ENCODE measurements at places on chromosomes 11 and 22.

DNA sequence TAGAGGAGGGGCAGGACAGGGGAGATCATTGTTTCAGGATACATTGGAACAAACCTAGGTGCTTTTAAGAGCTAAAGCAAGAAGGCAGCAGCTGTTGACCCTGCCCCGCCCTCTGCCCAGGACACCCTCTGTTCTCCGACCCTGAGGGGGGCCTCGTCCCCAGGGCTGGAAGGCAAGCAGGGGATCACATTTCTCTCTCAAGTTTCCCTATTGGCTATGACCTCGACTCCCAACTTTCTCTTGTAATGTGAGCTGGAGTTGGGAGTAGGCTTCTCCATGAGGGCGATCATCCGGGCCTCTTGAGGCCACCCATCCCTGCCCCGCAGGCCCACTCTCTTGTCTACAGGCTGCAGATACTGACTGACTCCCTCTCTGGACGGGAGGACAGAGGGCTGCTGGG is 37.7 kb downstream of the DSCAML1 start:
- no peak for DNase-seq

DNA sequence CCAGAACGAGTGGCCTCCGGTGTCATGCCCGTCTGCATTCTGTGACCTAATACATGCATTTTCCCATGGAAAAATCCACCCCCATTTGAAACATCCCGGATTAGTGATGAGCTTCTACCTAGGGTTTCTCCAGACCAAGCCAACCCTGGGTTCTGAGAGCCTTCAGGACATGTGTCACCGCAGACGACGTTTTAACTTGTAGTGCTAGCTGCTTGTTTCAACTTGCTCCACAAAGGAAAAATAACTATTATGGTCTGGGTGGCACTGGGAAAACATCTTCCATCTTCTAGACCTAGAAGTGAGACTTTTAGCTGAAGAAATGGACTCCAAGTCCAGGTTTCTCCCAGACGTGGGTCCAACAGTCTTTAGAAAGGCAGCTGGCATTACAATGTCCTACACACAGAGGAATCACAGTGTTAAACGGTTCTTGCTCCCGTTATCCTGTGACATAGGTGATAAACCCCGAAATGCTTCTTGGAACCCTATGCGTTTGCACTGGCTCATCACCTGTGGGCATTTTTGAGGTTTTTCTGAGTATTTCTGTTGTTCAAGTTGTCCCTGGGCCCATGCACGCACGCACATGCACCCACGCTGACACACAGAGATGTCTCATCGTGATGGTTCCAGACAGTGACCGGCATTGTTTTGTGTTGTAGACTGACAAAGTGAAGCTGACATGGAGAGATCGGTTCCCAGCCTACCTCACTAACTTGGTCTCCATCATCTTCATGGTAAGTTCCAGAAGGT is 46.6 kb upstream of the FADD start:
- DNase-seq = no peak

DNA sequence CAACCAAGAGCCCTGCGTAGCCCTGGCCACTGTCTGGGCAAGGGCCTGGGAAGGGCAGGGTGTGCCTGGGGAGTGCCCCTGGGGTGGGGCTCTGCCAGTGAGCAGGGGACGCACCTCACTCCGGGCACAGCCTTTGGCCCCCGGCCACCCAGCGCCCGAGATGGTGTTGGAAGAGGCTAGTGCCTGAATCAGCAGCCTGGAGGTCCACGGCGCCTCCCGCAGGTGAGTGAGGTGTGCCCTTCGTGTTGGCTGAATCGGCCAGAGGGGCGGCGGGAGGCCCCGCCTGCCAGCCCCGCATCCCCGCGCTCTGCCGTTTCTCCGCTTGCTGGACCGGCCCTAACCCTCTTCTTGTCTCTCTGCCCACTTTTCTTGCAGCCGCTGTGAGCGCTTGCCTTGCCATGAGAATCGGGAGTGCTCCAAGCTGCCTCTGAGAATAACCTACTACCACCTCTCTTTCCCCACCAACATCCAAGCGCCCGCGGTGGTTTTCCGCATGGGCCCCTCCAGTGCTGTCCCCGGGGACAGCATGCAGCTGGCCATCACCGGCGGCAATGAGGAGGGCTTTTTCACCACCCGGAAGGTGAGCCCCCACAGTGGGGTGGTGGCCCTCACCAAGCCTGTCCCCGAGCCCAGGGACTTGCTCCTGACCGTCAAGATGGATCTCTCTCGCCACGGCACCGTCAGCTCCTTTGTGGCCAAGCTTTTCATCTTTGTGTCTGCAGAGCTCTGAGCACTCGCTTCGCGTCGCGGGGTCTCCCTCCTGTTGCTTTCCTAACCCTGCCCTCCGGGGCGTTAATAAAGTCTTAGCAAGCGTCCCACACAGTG is 60.1 kb downstream of the FBLN1 start:
- no peak for DNase-seq

GRCh38 chr11:10414659-10415058 is 40.4 kb upstream of the AMPD3 start:
- peak; percentile 61 for DNase-seq

DNA sequence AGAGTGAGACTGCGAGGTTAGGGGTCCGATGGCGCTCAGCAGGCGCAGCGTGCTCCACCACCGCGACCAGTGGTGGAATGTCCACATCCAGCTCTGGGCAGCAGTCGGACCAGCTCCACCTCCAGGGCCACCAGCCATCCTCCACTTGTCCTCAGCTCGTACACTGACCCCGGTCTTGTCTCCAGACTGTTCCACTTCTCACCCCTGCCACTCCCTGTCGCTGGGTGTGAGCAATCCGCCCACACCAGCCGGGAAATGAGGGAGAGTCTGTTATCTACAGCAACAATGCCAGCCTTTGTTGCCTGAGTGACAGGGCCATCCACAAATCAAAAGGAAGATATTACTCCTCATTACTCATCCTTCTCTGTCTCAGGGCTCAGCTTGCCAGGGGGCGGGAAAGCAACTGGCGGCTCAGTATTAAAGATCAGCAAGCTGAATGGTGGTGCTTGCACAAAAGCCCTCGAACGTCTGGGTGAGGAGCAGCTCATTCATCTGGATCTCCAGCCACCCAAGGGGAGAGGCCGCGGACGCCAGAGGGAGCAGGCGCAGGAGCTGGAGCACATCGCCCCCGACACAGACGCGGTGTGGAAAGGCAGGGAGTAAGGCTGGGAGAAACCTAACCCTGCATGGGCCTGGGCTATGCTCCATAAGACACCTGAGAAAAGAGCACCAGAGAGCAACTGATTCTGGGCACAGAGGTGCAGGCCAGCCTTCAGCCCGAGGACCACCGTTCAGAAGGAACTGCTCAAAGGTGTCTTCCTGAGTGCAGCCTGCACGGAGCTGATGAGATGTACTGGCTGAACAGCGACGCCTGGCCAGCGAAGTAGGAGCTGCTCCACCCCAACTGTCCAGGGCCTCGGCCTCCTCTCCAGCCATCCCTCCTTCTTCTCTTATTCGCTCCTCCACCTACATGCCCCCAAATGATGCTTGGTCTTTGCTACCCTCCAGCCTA is 21.9 kb downstream of the IGSF9B start:
- DNase-seq = no peak

- DNase-seq = no peak
Measured at GRCh38 chr11:35167426-35167954, 28.5 kb downstream of the CD44 start.

DNA sequence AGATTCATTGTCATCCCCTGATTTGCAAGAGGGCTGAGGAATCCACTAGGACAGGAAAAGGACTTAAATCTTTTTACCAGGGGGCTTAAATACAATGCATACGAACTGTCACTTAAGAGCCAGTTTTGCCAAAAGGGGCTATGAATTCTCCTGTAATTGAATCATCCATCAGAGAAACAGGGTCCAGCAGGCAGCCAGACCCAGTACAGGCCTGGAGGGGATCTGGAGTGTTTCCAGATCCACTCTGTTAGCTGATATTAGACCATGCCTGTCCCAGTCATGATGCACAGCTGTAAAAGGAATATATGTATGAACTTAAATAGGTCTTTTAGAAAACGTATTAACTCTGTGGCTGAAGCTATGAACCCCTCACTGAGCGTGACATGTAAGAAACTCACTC is 53.8 kb upstream of the PRSS23 start:
- no peak for DNase-seq

All from inflammatory macrophage treated with lipopolysaccharide for 1 hour (primary cell).